ENCODE measurements at places on chromosomes 1 and 21.
A peak's percentile ranks its signal among the peaks of the same experiment; 100 is the strongest.

GRCh38 chr1:227729144-227729880, 5.8 kb downstream of the JMJD4 start:
- no peak for DNase-seq

DNA sequence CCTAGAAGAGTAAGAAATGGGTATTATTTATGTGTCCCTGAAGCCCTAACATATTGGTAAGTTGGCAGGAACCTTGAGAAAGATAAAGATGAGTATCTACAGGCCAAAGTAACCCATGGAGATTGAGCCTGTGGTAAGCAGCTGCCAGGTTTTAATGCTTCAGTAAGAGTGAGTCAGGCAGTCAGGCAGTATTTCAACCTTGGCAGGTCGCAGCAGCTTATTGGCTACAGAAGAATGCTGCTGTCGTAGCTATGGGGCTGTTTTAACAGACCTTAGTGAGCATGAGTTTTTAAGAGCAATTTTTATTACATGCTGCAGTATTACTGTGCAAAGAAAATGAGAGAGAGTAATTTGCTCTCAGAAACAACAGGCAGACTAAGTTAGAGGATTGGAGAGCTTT, 10.3 kb upstream of the SLC30A10 start:
- DNase-seq: no peak

- no peak for DNase-seq
These were observed 89.9 kb upstream of the SSX2IP start for GRCh38 chr1:84780000-84780716.

- DNase-seq: no peak
These were observed 134.2 kb upstream of the TNFSF4 start for GRCh38 chr1:173341307-173341706.

DNA sequence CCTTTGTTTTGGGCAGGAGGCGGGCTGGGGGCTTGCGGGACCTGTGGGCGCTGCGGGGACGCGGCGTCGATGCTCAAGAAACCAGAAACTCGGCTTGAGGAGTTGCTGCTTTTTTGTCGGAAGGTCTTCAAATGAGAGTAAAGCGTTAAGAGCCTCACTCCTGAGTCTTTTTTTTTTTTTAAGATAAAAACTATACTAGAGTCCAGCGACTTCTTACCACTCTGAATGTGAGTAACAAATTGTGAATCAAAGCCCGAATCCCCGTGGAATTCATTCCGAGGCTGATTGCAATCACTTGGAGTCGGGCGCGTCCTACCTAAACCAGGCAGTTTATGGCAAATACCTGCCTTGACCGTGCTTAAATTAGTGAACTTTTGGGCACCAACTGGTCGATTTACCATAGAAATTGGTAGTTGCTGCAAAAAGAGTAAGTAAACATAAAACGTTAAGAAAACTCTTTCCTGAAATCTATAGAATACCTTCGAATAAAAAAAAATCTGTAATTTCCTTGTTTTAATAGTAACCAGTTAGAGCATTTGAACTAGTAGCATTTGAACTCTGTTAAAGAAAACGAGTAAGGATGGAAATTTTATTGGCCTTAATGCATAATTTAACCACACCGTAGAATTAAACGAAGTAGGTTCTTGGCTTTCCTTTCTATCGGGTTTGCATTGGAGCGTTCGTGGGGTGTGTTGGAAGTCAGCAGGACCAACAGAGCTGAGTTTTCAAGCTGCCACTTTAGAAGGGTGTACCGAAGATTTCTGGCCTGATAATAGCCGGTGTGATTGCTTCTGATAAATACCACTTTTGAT, 769 bp downstream of the GPSM2 start:
- DNase-seq: no peak

DNA sequence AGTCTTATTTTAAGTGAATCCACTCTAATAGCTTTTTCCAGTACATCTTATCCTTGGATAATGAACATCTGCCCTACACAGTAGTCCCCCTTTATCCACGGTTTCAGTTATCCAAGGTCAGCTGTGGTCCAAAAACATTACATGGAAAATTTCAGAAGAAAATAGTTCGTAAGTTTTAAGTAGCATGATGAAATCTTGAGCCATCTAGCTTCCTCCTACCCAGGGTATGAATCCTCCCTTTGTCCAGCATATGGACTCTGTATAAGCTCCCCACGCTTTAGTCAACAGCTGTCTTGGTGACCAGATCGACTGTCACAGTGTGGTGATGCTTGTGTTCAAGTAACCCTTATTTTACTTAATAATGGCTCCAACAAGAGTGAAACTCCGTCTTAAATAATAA, 2.6 kb downstream of the GLRX2 start:
- DNase-seq: no peak

- DNase-seq: no peak
These were observed 34.7 kb upstream of the RIPK4 start for GRCh38 chr21:41801321-41802197.

DNA sequence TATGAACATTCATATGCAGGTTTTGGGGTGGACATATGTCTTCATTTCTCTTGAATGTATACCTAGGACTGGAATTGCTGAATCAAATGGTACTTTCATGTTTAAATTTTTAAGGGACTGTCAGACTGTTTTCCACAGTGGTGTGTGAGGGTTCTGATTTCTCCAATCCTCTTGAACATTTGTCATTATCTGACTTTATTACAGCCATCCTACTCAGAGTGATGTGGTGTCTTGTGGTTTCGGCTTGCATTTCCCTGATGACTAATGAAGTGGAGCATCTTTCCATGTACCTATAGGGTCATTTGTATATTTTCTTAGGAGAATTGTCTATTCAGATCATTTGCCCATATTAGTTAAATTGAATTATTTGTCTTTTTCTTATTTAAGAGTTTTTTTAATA, 35.4 kb upstream of the ZNF281 start:
- DNase-seq: no peak

DNA sequence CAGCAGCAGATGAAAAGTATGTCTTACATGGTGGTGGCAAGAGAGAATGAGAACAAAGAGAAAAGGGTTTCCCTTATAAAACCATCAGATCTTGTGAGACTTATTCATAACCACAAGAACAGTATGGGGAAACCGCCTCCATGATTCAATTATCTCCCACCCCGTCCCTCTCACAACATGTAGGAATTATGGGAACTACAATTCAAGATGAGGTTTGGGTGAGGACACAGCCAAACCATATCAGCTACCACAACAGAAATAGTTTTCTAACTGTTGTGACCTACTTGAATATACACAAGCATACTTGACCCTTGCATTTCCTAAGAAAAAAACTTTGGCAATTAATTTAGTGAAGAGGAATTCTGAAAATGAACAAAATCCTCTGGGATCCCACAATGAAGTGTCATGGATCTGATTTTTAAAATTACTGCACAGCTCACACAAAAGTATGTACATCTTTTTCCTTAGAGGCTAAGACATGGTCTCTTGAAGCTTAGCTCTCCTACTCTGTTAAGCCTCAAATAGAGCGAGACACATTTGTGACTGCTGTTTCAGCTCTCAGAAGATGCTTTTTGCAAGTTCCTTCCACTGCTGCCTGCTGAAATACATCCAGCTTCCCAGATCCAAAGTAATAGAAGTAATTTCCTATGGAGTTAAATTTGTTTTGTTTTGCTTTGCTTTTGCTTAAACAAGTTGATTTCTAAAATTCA, 265.8 kb downstream of the DPYD start:
- no peak for DNase-seq

- DNase-seq: no peak
These were observed 524.4 kb downstream of the PTPRC start for GRCh38 chr1:199163267-199163666.

DNA sequence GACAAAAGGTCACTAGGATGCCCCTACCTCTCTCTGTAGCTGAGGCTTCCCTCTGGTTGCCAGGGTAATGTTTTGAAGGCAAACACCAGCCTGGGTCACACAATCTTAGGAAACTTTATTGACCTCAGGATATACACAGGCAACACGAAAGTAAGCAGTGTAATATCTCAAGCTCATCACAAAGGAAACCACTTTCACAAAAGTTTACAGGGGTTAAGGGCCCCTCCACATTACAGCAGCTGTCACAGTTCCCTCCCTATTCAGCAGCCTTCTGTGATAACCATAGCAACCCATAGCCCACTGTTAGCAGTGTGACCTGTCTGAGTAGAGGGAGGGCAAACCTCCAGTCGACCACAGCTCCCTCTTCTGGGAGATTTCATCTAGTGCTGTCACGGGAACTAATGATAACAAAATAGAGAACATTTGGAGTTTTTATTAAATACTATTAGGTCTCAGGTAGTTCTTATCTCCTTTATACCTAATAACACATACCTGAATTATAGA, 149.8 kb downstream of the PTPRC start:
- DNase-seq: peak; percentile 53

DNA sequence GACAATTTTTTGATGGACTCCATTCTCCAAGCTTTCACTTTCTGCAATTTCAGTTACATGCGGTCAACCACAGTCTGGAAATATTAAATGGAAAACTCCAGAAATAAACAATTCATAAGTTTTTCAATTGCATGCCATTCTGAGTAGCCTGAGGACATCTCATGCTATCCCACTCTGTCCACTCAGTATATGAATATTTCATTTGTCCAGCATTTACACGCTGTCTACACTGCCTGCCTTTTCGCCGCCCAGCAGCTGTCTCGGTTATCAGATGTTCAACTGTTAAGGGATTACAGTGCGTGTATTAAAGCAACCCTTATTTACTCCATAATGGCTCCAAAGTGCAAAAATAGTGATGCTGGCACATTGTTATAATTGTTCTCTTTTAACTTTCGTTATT, 116.3 kb downstream of the ADSS2 start:
- no peak for DNase-seq

Measured in NCI-H524 treated with DMSO at 0.1 percent for 48 hours (cell line).